ENCODE measurements at places on chromosomes 16 and 17.

GRCh38 chr17:19322861-19323260 is 39.7 kb downstream of the B9D1 start:
- DNase-seq: no peak

- DNase-seq: peak; percentile 70
Measured at GRCh38 chr16:82231008-82231787, 61.2 kb upstream of the MPHOSPH6 start.

- DNase-seq: no peak
Measured at GRCh38 chr16:49581630-49582298, 208.2 kb downstream of the C16orf78 start.

- DNase-seq: no peak
Measured at GRCh38 chr16:74219706-74220105, 76.9 kb upstream of the PSMD7 start.

DNA sequence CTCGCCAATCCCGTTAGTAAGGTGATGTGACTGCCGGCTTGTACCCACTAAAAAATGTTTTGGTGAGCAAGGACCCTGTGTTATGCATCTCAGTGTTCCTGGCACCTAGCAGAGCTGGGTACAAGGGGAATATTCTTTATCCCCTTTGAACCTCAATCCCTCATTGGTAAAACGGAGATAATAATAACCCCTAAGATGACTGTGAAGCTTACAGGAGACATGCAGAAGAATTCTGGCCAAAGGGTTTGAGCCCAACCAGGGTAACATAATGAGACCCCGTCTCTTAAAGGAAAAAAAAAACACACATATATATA is 896 bp downstream of the GGA2 start:
- no peak for DNase-seq

DNA sequence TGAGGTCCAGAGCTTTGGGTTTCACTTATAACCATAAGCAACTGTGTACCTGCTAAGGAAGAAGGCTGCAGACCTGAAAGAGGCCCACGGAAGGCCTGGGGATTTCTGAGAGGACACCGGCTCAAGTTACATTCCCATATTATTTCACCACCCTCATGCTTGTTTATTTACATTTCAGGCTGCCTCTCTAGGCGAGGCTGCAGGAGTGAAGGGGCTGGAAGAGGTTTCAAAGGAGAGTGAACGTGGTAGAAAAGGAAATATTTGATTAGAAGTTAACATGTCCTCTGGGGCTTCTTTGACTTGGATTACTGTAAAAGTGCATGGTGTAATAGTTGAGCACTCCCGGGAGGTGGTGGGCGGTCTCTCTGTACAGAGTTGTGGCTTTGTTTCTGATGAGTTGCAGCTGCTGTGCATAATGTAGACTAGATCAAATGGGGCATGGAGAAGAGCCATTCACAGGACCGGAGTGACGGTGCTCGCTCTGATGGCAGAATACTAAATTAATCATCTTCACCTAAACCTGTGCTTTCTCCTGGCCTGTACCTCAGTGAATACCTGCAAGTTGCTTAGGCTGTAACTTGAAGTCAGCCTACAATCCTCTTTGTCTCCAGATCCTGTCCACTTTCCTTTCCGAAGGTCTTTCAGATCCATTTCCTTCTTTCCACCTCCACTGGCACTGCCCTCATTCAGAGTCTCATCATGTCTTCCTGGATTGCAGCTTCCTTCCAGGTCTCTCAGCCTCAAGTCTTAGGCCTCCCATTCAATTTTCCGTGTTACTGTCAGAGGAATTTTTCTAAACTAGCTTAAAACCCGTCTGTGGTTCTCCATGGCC is 1.9 kb upstream of the CPD start:
- no peak for DNase-seq

DNA sequence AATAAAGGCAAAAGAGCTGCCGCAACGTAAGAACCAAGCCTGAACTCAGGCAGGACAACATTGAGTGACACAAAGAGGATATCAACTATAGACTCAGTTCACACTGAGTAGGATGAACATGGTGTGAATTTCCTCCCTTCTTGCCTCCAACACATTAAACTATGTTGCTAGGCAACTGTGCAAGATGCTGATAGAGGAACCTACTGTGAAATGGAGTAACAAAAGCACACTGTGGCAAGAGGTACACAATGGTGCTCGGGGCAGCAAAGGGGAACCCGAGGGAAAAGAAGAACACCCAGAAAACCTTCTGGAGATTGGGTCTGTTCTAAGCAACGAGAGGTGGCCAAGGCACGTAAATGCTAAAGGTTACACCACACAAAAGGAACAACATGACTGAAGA is 34.1 kb downstream of the GRB2 start:
- DNase-seq: no peak

- DNase-seq: no peak
Measured at GRCh38 chr17:40755231-40755630, at the start of gene KRT25. KRT25 (minus strand) TSS chr17:40755331; CDS start chr17:40755271, 60 bp downstream.

GRCh38 chr16:81329947-81330346 is 15.2 kb downstream of the GAN start:
- DNase-seq: no peak

GRCh38 chr17:61803216-61803615 is 60.1 kb downstream of the BRIP1 start:
- DNase-seq: no peak

DNA sequence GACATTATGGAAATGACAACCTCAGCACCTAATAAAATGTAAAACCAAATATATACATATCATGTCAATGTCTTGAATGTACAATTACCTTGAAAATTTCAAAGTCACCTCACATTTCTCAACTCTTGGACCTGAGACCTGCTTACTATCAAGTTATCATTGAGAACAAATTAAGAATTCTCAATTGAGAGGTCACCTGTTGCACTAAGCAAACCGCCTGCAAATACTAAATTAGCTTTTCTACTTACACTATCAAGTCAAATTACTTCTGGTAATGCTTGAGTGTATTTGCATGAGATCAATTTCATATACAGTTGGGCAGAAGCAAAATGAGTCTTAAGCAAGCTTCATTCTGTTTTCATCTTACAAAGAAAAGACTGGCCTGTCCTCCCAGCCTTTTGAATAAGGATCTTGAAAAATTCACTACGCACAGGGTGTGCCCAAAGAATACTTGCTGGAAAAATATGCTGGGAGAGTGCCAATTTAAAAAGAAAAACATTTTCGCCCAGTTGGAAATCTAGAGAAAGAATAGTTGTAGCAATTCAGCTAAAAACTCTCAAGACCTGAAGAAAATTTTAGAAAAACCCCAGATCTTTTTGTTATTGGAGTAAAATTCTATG is 35.7 kb downstream of the KANSL1 start:
- DNase-seq: no peak

DNA sequence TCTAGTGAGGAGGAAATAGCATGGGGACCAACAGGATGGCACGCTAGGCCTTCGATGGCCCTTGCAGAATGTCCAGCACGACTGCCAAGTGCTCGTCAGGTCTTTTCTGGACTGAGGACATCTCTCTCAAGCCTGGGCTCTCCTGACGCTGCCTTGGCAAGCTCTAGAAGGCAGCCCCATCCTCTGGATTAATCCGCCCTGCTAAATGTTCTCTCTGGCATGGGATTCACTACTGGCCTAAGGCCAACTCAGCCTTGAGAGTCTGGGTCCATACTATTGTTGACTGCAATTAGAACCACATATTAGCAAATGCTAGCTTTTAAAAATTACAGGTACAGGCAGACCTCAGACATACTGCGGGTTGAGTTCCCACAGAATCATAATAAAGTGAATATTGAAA is 2.5 kb upstream of the CEP295NL start:
- DNase-seq: no peak

DNA sequence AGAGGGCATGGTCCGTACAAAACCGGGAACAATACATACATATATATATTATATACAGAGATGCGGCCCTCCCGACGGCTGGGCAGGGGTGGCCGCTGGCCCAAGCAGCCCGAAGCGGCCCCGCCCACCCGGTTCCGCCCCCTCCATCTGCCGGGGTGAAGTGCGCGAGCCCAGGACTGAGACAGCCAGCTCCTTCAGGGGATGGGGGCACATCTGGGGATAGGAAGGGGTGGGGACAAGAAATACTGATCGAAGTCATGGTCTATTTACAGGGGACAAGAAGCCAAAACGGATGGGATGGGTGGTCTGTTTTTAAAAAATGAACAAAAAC is 3.8 kb upstream of the SAMD14 start:
- no peak for DNase-seq

DNA sequence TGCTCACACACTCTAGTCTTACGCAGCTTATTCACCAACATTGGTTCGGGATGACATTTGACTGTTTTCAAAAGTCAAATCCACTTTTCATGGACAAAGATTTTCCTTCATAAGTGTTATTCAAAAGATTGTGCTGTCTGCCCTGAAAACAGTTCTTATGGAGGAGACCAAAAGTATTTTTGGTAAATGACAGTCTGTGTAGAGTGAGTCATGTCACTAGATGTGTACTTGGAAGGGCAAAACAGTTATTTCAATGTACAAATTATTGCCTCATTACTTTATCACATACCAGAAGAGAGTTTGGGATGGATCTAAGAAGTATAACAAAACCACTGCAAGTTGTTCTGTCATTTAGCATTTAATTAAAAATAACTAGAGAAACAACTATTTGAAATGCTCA is 265.6 kb downstream of the CDH13 start:
- DNase-seq: no peak

DNA sequence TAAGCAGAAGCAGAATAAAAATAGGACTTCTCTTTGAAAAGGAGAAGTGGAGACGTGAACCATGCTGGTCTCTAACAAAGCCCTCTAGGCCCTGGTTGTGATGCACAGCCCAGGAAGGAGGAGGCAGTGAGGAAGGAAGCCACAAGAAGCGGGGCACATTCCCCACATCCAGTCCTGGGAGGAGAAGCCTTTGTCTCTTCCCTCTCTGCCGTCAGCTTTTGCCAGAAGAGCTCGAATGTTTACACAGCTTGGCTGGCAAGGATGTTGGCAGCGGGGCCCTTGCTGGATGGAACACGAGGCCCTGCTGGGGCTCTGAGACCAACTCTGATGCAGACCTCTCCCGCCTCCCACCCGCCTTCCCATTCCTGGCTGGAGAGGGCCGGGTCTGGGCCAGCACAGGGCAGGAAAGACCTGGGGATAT is 91.3 kb downstream of the MAF start:
- no peak for DNase-seq

- peak; percentile 69 for DNase-seq
Measured at GRCh38 chr17:21689604-21690003, 2.7 kb upstream of the KCNJ18 start.

DNA sequence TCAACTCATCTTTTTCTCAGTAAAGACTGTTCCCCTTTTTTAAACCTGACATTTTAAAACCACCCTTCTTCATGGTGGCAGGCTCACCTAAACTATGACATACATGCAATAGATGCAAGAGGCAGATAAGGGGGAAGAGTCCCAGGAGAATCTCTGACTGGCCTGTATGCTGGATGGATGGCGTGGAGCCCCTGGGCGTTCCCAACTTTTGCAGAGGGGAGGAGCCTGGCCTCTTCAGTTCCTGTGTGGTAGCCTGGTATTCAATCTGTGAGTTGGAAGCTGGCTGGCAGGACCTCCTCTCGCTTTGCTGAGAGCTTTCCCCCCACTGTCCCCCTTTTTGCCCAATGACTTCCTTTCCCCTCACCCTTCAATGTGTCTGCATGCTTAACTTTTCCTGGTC is 217.6 kb upstream of the CA10 start:
- DNase-seq: no peak

DNA sequence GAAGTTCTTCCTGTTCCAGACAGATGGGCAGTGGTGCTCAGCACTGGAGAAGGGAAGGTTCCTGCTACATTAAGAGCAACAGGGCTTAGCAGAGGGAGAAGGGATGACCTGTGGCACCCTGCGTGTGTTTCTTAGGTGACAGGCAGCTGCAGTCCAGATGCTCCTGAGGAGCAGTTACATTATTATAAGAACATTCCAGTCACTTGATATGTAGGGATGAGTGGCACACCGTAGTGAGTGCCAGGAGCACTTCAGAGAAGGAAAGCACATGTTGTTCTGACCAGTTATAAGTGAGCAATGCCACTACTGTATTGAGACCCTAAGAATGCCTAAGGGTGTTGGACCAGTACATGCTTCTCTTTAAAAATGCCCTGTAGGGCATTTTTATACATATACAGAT is 39.9 kb upstream of the MRC2 start:
- no peak for DNase-seq

- peak; percentile 34 for DNase-seq
Measured at GRCh38 chr16:31430380-31431052, 2.4 kb upstream of the COX6A2 start.

DNA sequence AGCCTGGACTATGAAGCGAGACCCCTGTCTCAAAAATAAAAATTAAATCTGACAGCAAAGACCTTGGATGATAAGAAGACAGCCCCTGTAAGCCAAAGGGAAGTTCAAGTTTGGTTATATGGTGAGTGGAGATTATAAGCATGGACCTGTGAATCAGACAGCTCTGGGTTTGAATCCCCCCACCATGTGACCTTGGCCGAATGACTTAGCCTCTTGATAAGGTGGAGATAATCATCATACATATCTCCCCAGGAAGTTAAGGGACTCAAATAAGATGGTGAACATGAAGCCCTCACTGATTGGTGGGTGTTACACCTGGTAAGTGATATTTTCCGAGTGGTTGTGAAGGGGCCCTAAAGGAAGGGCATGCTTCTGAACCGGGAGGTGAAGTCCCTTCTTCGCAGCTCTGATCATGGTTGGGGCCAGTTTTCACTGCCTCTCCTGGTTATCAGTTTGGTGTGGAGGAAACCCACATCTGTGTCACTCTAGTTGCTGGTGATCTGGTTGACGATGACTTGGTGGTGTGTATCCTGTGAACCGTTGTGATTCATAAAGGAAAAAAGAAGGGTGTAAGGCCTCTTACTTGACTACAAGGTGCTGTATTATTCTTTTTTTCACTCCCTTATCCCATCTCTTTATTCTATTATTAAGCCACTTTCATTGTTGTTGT is 61.7 kb upstream of the CLEC18A start:
- DNase-seq: no peak

DNA sequence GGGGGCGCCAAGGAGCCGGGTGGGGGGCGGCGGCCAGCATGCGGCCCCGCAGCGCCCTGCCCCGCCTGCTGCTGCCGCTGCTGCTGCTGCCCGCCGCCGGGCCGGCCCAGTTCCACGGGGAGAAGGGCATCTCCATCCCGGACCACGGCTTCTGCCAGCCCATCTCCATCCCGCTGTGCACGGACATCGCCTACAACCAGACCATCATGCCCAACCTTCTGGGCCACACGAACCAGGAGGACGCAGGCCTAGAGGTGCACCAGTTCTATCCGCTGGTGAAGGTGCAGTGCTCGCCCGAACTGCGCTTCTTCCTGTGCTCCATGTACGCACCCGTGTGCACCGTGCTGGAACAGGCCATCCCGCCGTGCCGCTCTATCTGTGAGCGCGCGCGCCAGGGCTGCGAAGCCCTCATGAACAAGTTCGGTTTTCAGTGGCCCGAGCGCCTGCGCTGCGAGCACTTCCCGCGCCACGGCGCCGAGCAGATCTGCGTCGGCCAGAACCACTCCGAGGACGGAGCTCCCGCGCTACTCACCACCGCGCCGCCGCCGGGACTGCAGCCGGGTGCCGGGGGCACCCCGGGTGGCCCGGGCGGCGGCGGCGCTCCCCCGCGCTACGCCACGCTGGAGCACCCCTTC is 484 bp downstream of the FZD2 start:
- peak; percentile 21 for DNase-seq

GRCh38 chr17:79785900-79786810 is 8.2 kb downstream of the CBX2 start:
- no peak for DNase-seq

All from bronchial epithelial cell (primary cell).